Stimulated activated CD8-positive, alpha-beta memory T cell treated with anti-CD3 and anti-CD28 coated beads, Interleukin-15, amount 100 ng/mL, for 24 hours (primary cell): ENCODE measurements at places on chromosomes 7 and 10.

GRCh38 chr7:156989766-156990535 is 20.5 kb downstream of the MNX1 start:
- no peak for DNase-seq

DNA sequence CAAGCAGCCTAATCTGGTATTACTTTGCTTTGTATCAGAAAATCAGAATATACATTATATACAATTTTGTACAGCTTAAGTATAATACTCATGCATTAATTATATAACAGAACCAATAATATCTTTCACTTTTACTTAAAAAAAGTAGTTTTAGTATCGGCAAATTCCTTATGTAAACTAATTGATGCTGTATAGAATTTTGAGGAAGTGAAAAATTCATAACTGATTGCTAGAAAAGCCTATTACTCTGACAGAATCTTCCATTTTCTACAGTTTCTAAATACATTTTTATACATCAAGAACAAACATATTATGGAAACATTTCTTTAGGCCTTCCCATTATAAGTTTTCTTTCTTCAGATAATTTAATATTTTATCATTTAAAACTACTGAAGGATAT is 124.0 kb upstream of the GPR22 start:
- no peak for DNase-seq

DNA sequence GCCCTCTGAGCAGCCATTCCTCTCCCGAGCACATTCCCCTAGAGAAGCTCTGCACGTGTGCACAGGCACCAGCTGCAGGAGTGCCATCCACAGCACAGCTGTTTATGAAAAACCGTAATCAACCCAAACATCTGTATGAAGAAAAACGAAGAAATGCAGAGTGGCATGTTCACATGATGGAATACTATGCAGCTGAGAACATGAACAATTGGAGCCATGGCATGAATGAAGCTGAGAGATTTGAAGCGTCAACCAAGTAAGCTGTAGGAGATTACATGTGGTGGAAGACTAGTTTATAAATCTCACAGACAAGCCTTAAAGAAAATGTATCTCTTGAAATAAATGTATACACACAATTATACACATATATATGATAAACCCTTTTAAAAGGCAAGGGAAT is 176.5 kb downstream of the EBF3 start:
- DNase-seq, result no peak

DNA sequence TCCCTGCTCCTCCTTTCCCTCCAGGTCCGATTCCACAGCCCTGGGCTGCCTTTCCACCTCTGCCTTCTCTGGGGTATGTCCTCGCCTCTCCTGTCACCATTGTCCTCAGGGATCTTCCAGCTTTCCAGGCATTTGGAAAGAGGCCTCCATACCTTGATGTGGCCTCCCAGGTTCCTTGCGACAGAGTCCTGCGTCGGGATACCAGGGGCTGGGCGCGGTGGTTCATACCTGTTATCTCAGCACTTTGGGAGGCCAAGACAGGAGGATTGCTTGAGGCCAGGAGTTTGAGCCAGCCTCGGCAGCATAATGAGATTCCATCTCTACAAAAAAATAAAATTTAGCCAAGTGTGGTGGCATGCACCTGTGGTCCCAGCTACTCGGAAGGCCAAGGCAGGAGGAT is 171.1 kb downstream of the CUX1 start:
- no peak for DNase-seq

DNA sequence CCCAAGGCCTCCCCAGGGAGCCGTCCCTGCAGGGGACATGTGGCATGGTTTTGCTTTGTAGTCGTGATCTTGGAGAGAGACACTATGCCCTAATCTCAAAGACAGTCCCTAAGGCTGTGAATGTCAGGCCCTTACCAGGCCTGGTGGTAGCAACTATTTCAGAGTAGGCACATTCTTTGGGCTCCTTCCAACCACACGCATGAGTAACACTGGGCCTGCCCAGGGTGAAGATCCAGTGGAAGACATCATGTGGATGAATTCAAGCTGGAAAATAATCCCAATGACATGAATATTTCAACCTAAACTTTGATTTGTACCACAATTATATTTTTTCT is 39.5 kb upstream of the INSIG1 start:
- no peak for DNase-seq

DNA sequence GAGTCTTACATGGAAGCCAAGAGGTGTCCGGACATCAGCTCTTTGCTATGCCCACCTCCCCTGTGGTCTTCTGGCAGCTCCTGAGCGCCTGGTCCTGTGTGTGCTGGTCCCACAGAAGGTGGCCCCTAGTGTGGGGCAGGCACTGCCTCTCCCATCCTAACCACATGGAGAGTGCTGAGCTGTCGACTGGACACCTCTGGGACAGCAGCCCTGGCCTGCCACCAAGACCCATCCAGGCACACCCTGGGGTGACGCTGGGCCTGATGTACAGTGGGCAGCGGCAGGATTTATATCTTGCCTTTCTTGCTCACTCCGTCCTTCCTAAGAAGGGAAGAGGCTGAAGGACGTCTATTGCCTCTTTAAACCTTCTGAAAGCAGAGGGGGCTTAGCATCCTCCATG is 98.7 kb downstream of the EBF3 start:
- DNase-seq, result no peak

DNA sequence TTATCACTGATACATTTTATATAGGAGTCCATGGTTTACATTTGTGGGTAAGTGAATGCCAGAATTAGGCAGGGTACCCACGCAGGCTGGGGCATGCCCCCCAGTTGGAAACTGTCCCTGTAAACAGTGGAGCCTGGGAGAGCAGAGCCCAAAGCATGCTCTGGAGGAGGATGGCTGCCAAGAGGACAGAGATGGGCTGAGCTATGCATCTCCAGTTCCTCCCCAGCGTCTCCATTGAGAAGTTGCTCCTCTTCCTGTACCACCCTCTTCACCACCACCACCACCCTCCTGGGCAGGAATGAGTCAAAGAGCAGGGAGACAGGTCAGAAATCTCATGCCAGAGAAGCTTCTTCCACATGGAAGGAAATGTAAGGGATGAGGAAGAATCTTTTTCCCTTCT is 67.7 kb upstream of the KMT2E start:
- DNase-seq, result no peak

DNA sequence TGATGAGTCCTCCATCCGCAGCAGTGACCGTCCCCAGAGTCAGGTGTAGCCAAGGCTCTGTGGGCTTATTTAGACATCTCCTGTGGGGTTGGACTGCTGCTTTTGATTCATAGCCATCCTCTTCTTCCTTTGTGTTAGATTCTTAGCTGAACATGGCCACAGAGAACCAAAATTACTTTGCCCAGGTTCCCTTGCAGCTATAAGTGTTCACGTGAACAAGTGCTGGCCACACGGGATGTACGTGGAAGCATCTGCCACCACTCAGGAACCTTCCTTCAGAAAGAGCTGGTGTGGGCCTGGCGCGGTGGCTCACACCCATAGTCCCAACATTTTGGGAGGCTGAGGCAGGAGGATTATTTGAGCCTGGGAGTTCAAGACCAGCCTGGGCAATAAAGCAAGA is 49.1 kb downstream of the TMEM209 start:
- DNase-seq, result no peak

GRCh38 chr10:24518981-24519597 is 204.6 kb downstream of the ARHGAP21 start:
- DNase-seq, result peak; percentile 3

DNA sequence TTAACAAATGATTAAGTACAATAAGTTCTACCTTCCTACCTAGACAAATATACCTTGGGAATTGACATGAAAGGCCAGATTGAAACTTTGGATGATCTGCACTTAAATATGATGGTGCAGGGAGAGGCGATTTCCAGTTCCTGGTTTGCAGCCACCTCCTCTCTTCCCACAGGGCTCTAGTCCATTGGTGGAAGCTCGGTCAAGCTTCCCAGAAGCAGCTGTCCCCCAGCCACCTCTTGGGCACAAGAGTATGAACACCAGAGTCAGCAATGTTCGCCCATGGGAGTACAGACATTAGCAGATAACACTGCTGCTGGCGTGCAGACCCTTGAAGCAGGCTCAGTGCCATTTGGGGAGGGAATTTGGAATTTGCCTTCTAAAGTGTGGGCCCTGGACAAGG is 1.5 kb upstream of the CPVL start:
- DNase-seq, result no peak
